ENCODE measurements at places on chromosomes 6 and 20.

DNA sequence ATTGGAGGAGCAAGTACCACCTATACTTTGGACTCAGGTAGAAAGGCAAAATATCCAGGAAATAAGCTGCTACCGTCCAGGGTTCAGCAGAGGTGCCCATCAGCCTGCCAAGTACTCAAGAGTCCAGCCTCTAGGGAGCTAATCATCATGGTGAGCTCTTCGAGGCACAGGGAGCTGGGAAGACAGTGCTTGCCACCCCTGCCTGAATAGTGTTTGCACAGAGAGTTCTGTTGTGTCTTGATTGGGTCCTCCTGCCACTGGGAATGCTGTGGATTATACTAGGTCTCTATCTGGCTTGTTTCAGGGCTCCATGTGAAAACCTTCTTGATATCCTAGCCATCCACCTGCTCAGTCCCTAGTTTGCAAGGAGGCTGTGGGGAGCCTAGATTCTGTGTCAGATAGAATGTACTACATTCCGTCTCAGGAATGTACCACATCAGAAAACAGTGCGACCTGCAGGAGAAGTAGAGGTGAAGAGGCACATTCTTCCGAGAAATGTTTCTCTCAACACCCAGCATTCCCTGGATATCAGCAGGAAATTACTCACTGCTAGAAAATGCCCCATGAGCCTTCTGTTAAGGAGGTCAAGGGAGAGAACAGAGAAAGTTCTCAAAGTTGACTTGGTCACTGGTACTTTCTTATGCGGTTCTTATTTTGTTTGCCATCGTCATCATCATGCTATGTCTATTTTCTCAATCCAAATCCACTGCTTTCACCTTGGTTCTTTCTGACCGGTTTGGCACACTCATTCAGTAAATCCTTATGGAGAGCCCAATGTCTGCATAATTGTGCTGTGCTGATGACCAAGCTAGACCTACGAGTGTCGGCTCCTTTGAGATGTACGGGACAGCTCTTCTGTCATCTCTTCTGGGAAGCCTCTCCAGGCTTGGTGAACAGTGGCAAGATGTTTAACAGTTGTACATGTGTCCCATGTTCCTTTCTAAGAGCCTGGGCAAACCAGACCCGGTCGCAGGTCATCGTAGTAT is 30.7 kb downstream of the PTPN1 start:
- DNase-seq: peak; percentile 53

- no peak for DNase-seq
These were observed 274.9 kb downstream of the CDH26 start for GRCh38 chr20:60233018-60233630.

GRCh38 chr6:25329161-25329817 is 50.1 kb downstream of the CARMIL1 start:
- no peak for DNase-seq

- no peak for DNase-seq
These were observed 83.9 kb downstream of the MAP3K7 start for GRCh38 chr6:90502866-90503407.

GRCh38 chr6:167130008-167130677 is 7.2 kb downstream of the CCR6 start:
- DNase-seq: no peak

DNA sequence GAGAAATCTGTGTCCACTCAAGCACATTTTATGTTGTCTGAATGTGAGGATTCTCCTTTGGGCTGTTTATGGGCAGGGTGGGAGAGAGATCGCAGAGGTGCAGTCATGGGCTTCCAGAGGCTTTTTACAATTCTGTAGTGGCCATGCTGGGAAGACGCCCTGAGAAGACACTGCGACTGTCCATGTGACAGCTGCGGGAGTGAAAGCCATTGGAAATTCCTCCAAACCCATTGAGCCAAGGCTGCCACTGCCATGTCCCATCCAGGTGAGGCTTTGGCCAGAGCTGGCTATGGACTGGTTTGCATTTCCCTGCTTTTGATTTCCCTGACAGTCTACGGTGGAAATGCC is 216.9 kb upstream of the ECI2 start:
- no peak for DNase-seq

GRCh38 chr6:40321616-40322015 is 265.5 kb downstream of the LRFN2 start:
- DNase-seq: no peak

DNA sequence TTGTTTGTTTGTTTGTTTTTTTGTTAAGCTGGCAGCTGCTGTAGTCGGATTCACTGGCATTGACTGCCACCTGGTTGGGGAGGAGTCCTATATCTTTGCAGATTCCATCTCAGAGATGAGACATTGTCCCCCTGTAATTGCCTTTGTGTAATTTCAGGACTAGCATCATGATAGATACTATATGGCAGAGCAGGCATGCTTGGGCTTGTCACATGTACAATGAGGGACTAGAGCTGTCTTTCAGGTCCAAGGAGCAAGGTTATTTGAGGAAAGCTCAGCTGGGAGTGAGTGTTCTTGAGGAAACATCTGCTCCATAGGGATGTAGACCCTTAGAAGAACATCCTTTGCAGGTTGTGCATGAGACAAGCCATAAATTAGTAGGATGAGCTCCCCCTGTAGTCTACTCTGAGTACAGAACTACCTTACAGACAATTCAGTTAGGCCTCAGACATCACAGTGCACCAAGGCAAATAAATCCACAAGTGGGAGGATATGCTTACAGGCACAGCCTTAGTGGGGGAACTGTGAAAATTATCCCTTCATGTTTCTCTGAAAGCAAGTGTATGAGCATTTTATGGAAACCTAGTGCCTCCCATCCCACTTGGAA is 62.1 kb downstream of the BMP2 start:
- no peak for DNase-seq

DNA sequence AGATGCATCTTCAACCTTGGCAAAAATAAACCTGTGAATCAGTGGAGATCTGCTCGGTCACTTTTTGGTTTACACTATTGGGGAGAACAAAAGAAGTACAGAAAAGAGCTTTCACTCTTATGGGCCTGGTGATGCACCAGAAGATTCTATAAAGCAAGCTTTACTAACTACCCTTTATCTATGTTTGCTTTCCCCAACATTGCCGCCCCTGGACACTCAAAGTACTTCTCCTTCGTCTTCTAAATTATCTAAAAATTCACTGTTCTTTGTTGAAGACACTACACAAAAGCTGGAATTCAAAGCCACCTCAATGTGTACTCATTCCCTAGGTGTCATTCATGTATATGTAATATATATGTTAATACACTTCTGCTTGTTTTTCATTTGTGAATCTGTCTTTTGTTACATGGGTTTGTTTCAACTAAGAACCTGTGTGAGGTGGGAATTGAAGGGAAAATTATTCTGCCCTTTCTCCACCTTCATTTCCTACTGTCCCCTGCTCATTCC is 97.9 kb upstream of the BTN3A2 start:
- DNase-seq: no peak

DNA sequence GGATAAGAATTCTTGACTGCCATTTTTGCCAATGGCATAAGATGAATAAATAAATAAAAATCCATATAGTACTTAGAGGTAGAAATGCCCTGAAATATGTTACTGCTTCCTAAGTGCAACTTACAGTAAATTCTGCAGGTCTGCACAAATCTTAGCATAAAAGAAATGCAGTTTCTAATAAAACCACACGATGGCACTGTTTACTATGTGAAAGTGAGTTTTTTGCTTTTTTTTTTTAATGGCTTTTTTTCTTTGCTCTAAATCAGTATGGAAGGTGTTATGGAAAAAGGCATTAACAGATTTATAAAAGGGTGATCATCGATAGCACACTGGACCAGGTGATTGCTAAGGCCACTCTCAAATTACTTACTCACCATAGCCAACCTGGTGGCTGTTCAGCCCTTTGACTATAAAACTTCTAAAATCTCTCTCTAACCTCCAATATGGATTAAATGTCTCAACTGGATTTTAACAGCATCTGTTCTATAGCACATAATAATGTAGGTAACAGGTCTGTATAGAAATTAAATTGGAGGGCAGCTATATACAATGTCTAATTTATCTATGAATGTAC is 45.8 kb downstream of the AHI1 start:
- no peak for DNase-seq

GRCh38 chr6:161355696-161356095 is 81.8 kb upstream of the AGPAT4 start:
- no peak for DNase-seq

GRCh38 chr20:52565614-52566013 is 374.0 kb upstream of the ZFP64 start:
- DNase-seq: no peak

- DNase-seq: no peak
These were observed 96.8 kb downstream of the ANKRD60 start for GRCh38 chr20:58131551-58132142.

GRCh38 chr6:64817525-64817924 is 889.5 kb downstream of the EYS start:
- no peak for DNase-seq

GRCh38 chr20:35269055-35269781 is 8.7 kb downstream of the MMP24OS start:
- no peak for DNase-seq

DNA sequence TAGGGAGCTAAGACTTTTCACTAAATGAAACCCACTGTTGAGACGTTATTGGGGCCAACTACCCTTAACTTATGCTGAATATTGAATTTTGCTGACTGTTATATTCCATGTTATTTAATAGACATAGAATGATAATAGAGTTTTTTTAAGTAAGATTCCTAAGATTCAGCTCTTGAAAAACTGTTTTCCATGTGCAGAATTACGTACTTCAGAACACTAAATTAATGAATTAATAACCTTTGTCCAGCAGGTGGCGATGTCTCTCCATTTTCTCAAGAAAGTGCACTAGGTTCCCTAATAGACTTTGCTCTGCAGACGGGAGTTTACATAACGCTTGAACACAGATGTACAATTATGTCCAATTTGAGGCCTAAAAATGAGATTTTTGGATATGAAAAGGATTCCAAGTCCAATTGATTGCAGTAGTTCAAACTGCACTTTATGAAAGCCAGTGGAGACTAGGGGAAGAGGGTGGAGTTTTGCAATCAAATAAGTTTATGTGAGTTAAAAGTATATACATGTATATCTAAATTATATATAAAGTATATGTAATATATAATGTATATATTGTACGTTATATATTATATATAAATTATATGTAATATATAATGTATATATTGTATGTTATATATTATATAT is 282.1 kb downstream of the UST start:
- DNase-seq: peak; percentile 58

- DNase-seq: no peak
These were observed 58.5 kb downstream of the ANKS1A start for GRCh38 chr6:34947561-34947960.

DNA sequence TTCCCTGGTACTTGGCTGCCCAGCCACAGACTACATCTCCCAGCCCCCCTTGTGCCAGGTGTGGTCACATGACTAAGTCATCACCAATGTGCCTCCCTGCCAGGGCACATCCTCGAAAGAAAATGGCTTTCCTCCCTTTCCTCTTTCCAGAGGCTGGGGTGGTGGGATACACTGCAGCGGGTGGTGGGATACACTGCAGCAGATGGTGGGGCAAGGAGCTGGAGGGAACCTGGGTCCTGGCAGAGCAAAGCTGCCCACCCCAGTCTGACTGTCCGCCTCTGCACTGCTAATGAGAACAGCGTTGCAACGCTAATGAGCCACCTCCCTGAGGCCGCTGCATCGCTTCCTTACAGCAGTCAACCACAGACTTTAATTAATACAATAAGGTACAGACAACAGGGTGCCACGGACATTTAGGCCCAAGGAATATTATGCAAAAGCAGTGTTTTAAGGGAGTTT is 125.3 kb downstream of the PREX1 start:
- no peak for DNase-seq

- DNase-seq: no peak
These were observed 12.5 kb downstream of the CRYBG1 start for GRCh38 chr6:106372838-106373501.

GRCh38 chr6:110980648-110981047 is 1.2 kb upstream of the RPF2 start:
- no peak for DNase-seq

GRCh38 chr6:113529196-113529595 is 327.9 kb upstream of the MARCKS start:
- DNase-seq: no peak

GRCh38 chr6:31729515-31729978 is 448 bp upstream of the DDAH2 start:
- DNase-seq: peak; percentile 74

GRCh38 chr6:144886682-144887081 is 601.5 kb downstream of the UTRN start:
- DNase-seq: no peak

GRCh38 chr6:125846292-125847024 is 55.7 kb downstream of the NCOA7 start:
- DNase-seq: no peak

GRCh38 chr6:147711476-147711875 is 203.0 kb downstream of the SAMD5 start:
- no peak for DNase-seq

DNA sequence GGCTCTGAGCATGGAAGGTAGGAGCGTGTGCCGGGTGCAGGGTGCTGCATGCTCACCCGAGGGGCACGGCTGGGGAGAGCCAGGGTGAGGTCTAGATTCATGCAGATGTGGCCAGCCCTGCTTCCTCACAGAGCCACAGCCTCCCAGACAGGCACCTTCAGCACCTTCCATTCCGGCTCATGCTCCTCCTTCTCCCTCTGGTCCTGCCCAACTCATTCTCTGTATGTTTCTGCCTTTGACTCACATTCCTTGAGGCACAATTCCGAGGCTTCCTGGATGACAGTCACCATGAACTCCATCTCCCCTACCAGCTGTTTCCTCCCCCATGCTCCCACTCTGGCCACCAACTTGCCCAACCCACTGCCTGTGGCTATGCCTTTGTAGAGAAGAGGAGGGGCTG is 35.4 kb downstream of the DACT2 start:
- no peak for DNase-seq

DNA sequence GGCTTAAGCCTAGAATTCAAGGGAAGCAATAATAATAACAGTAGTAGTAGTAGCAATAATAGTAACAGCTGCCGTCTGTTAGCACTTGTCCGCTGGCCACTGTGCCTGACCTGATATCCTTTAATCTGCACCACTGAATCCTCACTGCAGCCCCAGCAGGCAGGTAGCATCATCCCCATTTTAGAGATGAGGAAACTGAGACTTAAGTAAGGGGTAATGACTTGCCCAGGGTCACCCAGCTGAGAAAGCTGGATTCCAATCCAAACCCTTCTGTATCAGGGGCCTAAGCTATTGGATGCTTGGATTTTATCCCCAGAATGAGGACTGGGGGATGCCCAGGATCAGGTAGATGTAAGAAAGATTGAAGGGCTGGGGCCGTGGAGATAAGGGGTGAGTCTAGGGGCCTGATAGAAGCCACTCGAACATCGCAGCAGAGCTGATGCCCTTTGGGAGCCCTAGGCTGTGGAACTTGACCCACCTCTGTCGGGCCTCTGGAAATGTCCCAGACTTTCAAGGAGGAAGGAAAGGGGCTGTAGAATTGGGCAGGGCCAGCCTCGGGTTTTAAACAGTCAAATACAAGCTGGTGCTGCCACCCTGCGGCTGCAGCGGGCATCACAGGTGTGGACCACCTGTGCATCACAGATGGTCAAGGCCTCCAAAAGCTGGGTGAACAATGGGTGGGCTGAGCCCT is 102.1 kb upstream of the MYL9 start:
- DNase-seq: no peak

GRCh38 chr6:10230531-10230930 is 184.3 kb downstream of the TFAP2A start:
- no peak for DNase-seq
